ENCODE measurements at places on chromosomes 3 and 15.
A peak's percentile ranks its signal among the peaks of the same experiment; 100 is the strongest.

- DNase-seq: no peak
Observed at GRCh38 chr15:75062706-75063105, 39.3 kb downstream of the PPCDC start.

DNA sequence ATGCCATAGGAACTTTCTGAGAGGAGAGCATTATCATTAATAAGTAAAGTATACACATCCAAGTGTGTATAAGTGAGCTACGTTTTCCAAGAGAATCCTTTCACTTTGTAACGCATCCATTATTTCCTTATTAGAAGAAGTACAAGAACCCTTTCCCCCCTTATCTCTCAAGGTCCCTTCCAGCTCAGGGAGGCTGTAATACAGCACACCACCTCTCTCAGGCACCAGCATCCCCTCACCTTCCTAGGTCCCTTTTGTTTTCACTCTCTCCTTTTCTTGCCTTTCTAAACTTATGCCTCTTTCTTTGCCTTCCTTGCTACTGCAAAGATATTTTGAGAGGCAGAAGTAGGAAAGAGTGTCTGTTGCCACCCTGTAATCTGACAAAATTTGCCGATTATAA, 446.0 kb downstream of the GRM7 start:
- DNase-seq: no peak

- no peak for DNase-seq
Observed at GRCh38 chr15:40314723-40315276, 7.1 kb upstream of the PLCB2 start.

- DNase-seq: no peak
Observed at GRCh38 chr3:23588547-23588946, 217.2 kb upstream of the UBE2E1 start.

DNA sequence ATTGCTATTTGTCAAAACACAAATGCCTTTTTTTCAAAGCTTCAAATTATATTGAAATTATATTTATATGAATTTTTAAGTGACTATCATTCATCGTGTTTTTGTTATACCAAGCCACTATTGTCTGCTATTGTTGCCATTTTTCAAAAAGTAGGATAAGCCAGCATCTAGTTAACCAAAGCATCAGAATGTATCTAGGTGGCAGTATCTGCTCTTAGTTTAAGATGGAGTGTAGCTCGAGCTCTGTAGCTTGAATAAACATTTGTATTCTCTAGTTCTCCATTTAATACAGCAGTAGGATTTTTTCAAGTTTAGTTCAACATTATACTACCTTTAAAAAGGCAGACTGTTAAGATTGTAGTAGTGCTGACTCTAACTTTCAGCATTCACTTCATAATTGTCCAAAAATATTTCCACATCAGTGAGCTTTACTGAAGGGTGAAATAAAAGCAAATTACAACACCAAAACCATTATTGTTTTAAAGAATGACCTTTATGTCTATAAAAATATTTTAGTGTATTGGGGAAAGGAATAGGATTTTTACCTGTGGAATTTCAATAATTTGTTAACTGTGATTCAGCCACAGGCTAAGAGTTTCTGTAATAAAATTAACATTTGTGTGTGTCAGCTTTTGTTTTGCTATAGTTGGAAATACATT, 19.6 kb upstream of the C15orf61 start:
- peak; percentile 59 for DNase-seq

GRCh38 chr3:159840703-159841299, 147.8 kb upstream of the IL12A start:
- DNase-seq: no peak

DNA sequence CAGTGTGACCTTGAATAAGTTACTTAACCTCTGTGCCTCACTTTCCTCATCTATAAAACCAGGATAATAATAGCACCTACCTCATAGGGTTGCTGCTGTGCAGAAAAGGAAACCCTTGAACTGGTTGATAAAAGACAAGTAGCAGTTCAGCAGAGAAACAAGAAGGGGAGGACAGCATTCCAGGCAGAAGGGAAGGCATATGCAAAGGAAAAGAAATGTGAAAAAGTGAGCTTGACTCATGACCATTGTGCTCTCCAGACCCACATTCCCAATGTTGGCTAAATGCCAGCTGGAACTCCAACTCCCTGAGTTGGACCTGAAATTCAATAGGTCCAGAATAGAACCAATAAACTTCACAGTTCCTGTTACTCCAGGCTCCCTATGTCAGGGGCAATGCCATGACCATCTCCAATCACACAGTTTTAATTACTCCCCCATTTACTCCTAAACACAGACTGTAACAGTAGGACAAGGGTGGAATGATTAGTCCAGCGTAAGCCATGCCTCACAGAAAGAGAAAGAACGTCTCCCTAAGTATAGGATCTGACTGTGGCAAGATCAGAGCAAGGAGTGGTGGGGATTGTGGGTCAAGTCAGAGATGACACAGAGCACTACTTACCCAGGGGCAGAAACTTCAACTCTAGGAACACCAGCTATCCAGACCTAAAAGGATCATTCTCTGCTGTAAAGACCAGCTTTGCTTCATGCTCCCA, 26.9 kb downstream of the PRKAR2A start:
- DNase-seq: no peak

DNA sequence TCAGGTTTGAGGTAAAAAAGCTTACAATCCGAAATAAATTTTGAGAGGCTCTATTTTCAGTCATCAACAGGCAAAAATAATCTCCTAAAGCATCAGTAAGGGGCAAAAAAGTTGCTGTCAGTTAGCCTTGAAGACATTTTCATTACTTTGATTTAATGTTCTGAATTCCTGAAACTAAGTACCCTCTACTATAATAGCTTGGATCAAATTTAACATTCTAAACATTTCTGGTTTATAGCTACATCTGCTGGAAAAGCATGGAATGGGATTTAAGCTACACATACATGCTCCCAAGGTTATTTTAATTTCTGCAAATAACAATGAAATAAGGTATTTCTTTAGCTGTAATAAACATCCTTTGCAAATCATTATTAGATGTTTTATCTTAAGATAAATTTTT, 245.4 kb downstream of the ULK4 start:
- no peak for DNase-seq

- no peak for DNase-seq
Observed at GRCh38 chr3:156718622-156719306, 44.4 kb downstream of the TIPARP start.

GRCh38 chr3:168249205-168249549, 153.5 kb upstream of the GOLIM4 start:
- DNase-seq: no peak

- DNase-seq: no peak
Observed at GRCh38 chr15:61087573-61087972, 141.5 kb downstream of the RORA start.

Measured in NCI-H1417 (cell line).